Mononuclear cell (primary cell): ENCODE measurements at places on chromosomes 7 and 10. TPM values are rescaled to one million over a fixed set of nuclear protein-coding genes. Genes with fewer than 3 reads are reported as not detected.

Gene GPRIN2
- not detected for total RNA-seq

Gene INHBA
- 5.5 TPM for total RNA-seq

Gene OPN1SW
- not detected for total RNA-seq

Gene SPDYE16
- 0.10 TPM for total RNA-seq

Gene CPA5
- total RNA-seq, result not detected

Gene ASZ1
- not detected for total RNA-seq

Gene MYPN
- total RNA-seq, result not detected

Gene PTPN12
- 87.5 TPM for total RNA-seq

Gene ATP6V0E2
- total RNA-seq, result 30.0 TPM

Gene SH2D4B
- 0.10 TPM for total RNA-seq

Gene NRCAM
- total RNA-seq, result 1.5 TPM

Gene NUTM2E
- total RNA-seq, result 0.42 TPM

Gene NME8
- total RNA-seq, result 1.7 TPM

Gene BAMBI
- total RNA-seq, result 1.9 TPM

Gene TCTN3
- total RNA-seq, result 8.7 TPM

Gene EFCAB10
- total RNA-seq, result 0.94 TPM

Gene PTPRE
- total RNA-seq, result 205 TPM

Gene NKX1-2
- not detected for total RNA-seq

Gene TUBAL3
- not detected for total RNA-seq

Gene SPDYE5
- total RNA-seq, result not detected

Gene STOX1
- 0.21 TPM for total RNA-seq

Gene ASB4
- total RNA-seq, result 0.10 TPM

Gene GPR26
- total RNA-seq, result under 0.01 TPM
